Cerebellum (tissue), 4 donors: ENCODE measurements at places on chromosomes 5 and 9. TPM values are rescaled to one million over a fixed set of nuclear protein-coding genes. Genes with fewer than 3 reads are reported as not detected.

The FBLL1 gene
- 20.9 TPM for total RNA-seq

The PCDHGB3 gene
- total RNA-seq, result 21.2 TPM

The SPINK4 gene
- total RNA-seq, result not detected

The GALNT12 gene
- 10.3 TPM for total RNA-seq

The KCNV2 gene
- not detected for total RNA-seq

The ZNF366 gene
- total RNA-seq, result 1.1 TPM

The SV2C gene
- total RNA-seq, result 9.3 TPM

The PFN3 gene
- not detected for total RNA-seq

The LHX3 gene
- total RNA-seq, result not detected

The FAM221B gene
- not detected for total RNA-seq

The KCNIP1 gene
- 23.3 TPM for total RNA-seq

The DDX4 gene
- total RNA-seq, result 0.09 TPM

The ASB6 gene
- 14.5 TPM for total RNA-seq

The C1QTNF3 gene
- 52.7 TPM for total RNA-seq

The GPR150 gene
- not detected for total RNA-seq

The SPATA9 gene
- 0.82 TPM for total RNA-seq

The C9orf43 gene
- total RNA-seq, result 0.73 TPM

The ITGA2 gene
- total RNA-seq, result 1.1 TPM

The PGGT1B gene
- 24.3 TPM for total RNA-seq

The RMRP gene
- 172,488 TPM for total RNA-seq
